Pancreas (tissue), 10 donors: ENCODE measurements at places on chromosomes 3 and 15. TPM values are rescaled to one million over a fixed set of nuclear protein-coding genes. Genes with fewer than 3 reads are reported as not detected.

- peak; percentile 49 for DNase-seq
Measured at GRCh38 chr3:38455639-38456430, 2.1 kb downstream of the ACVR2B start.

GRCh38 chr3:7205962-7206361 is 345.0 kb downstream of the GRM7 start:
- no peak for DNase-seq

DNA sequence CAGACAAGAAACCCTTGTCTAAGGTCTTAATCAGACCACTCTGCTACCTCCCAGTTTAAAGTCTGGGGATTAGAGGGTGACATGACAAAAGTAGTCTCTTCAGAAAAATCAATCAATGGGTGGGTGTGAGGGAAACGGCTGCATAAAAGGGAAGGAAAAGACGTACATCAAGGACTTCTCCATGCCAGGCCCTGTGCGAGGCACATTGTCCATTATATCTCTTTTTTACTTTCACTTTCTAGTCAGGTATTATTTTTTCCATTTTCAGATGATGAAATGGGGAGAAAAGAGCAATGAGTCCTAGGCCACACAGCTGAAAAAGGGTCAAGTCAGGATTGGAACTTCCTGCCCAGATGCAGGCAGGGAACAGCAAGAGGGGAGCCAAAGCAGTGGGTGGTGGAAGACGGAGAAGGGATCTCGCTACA is 4.6 kb upstream of the CX3CR1 start:
- DNase-seq, result no peak

DNA sequence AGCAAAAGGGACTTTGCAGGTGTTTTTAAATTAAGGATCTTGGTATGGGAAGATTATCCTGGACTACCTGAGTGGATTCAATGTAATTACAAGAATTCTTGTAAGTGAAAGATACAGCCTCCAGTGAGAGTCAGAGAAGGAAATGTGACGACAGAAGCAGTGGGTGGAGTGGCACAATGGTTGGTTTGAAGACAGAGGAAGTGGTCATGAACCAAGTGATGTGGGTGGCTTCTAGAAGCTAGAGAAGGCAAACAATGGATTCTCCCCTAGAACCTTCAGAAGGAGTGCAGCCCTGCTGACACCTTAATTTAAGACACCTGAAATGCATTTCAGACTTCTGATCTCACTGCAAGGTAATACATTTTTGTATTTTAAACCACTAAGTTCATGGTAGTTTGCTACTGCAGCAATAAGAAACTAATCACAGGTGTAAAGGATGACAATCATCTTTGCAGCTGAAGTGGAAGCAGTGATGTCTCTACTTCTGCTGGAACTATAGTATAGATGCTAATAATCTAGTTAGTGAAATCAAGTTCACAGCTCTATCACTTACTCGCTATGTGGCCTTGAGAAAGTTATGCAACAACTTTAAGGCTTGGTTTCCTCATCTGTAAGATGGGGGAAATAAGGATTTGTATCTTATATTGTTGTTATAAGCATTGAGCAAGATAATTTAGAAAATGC is 403.4 kb upstream of the SUCLG2 start:
- no peak for DNase-seq

DNA sequence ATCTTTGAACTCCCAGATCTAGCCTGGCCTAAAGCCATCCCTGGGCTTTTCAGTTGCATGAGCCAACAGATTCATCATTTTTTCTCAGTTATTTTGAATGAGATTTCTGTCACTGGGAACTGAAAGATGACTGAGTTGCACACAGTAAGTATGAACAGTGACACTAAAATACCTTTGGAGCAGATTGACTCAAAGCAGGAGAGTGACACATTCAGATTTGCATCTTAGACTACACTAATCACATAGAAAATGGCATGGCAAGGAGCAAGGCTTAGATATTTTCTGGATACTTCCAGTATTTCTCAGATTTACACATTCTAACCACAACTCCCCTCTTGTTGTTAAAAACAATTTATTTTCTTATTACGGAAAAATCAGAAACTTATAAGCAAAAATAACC is 32.8 kb downstream of the SEC62 start:
- no peak for DNase-seq

DNA sequence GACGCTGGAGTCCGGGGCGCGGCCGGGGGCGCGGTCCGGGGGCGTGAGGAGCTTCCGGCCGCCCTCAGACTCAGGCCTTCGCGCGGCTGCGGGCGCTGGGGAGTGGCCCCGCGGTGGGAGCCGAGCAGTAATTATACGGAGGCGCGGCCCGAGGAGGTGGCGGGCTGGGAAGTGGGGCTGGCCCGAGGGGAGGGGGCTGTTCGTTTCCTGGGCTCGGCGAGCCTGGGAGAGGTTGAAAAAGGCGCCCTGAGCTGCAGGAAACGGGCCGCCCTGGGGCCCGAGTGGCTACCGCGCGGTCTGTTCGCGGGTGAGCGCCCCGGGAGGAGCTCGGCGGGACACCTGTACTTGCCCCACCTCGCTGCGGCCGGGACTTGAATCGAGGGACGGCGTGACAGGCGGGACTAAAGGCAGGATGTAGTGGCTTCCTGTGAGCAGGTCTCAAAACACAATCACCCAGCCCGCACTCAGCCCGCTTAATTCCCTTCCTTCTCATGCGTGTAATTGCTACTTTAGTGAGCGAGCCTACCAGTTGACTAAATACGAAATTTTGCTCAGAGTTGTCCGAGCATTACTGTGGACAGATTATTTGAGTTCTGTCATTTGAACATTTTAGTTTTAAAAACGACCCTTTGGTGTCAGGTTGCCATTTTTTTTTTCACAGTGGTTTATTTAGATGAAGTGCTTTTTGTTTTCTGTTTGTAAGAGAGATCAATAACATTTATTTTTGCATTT is 860 bp downstream of the RASA2 start:
- peak; percentile 78 for DNase-seq

DNA sequence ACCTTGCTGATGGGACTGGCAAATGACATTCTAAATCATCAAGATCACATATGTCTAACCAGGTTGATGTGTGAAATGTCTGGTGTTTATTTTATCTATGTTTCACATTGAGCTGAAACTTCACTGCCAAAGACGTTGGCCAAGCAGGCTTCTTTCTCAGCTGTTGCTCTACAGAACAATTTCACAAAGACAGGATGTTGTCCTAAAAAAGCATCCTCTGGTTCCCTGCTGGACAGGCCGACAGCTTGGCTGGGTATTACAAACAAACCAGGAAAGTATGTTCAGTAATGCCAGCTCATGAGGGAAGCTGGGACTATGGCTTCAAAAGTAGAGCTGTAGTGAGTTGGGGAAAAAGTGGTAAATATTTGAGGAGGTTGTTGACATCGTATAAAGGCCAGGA is 179.4 kb downstream of the FAM43A start:
- no peak for DNase-seq

DNA sequence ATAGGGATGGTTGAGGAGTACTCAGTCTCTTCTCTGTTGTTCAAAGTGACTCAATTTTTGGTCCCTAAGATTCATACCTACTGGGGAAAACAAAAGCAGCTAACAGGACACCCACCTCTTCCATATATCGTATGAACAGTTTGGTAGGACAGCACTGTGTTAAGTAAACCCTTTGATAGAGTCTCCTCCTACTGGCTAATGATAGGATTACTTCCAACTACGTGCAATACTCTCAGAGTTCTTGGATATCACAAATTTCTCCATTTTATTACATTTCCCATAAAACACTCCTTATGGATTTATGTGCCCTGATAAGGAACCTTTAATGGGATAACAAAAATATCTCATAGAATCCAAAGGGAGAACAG is 200.2 kb upstream of the GOLGA6L4 start:
- DNase-seq, result no peak

DNA sequence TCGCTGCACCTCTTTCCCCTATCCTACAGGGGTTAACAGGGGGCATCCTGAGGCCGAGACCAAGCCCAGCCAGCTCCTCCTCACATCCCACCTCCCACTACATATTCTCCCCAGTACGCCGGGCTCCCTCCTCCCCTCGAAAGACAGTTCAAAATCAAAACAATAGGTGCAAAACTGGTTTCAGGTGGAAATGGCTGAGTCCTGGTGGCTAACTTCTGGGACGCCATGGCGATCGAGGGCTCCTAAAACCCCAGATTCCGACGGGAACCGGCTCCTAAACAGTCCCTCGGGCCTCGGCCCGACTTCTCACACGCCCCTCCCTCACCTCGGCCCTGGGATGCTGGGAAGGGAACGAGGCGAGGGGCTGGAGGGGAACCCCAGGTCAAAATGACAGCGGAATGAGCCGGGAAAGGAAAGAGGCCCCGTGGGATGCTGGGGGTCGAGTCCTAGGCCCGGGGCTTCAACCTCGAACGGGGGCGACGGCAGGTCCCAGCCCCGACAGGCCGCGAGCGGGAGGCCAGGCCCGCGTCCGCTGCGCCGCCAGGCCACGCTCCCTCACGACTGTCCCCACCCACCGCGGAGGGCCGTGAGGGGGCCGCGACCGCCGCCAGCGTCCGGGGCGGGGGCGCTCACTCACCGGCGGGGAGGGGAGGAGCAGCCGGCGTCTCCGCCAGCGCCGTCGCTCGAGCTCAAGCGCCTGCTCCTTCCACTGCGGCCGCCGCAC is 492 bp downstream of the TMCC1 start:
- peak; percentile 77 for DNase-seq

- DNase-seq, result no peak
Measured at GRCh38 chr3:172057059-172057458, 17.7 kb downstream of the FNDC3B start.

HEMK1 gene
- total RNA-seq, result 13.3 TPM

SKOR1 gene
- 0.47 TPM for total RNA-seq

TMEM212 gene
- total RNA-seq, result not detected

LRRC31 gene
- not detected for total RNA-seq

SMAD6 gene
- 2.8 TPM for total RNA-seq

CKMT1A gene
- 3.5 TPM for total RNA-seq
